C1 segment of cervical spinal cord (tissue), 14 donors: ENCODE measurements at places on chromosomes 5 and 9.

DNA sequence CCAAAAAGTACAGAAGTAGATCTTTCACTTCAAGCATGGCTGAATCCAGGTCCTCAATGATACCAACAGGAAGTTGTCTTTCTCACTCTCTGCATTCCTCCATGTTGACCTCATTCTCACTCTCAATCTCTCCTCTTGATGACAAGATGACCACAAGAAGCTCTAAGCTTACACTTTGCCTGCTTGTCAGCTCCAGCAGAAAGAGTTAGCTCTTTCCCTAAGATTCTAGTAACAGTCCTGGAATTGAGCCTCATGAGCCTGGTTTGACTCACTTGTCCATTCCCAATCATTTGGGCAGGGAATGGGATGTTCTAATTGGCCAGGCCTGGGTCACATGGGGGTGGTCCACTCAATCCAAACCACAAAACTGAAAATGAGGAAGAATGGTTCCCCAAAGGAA lies 3.3 kb upstream of the CLTA start:
- DNase-seq: no peak

DNA sequence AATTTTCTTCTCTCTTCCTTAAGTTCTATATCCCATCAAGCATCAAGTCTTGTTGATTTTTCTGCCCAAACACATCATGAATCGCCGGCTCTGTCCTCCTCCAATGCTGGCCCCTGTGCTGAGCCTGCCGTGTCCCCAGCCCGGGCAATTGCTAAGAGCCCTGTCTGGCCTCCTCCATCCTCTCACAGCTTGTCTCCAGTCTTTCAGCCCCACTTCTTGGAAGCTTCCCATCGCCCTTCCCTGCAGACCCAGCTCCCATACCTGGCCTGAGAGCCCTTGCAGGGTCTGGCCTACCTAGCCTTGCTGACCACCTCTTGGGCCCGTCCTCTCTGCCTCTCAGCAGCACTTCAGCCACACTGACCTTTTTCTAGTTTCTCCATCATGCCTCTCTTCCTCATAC lies 61.9 kb downstream of the COL15A1 start:
- DNase-seq: no peak

DNA sequence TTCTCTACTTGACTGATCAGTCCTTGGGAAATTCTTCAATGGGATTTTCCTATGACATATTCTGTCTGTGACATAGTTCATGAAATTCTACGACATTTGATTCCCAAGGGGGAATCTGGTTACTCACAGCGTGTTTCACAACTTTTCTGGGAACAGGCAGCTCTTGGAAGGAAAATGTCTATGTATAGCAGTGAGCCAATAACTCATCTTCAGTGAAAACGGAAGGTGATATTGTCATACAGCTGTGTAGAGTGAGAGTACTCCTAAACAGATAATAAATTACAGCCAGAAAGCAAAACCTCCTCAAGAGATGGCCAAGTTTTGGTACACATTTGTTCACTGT lies 91.4 kb downstream of the C9orf152 start:
- no peak for DNase-seq

DNA sequence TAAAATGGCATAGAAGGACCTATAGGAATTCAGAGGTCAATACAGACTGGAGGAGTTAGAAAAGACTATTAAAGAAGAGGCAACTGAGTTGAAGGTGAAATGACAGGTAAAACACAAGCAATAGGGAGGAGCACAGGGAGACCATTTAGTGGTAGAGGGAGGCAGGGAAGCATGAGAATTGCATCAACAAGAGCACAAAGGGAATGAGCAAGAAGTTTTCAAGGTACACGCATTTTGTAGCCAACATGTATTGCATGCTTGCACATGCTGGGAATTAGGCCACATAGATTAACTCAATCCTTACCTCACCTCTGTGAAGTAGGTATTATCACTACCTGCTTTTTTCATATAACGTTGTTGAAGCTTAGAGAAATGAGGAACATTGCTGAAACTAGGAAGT lies 42.3 kb downstream of the PLPP1 start:
- no peak for DNase-seq

GRCh38 chr5:61918611-61919010 lies 387.4 kb upstream of the KIF2A start:
- no peak for DNase-seq

- DNase-seq: no peak
Measured at GRCh38 chr5:43314724-43315123, 1.5 kb upstream of the HMGCS1 start.

- no peak for DNase-seq
Measured at GRCh38 chr5:164742025-164742424, 1236.6 kb downstream of the MAT2B start.

DNA sequence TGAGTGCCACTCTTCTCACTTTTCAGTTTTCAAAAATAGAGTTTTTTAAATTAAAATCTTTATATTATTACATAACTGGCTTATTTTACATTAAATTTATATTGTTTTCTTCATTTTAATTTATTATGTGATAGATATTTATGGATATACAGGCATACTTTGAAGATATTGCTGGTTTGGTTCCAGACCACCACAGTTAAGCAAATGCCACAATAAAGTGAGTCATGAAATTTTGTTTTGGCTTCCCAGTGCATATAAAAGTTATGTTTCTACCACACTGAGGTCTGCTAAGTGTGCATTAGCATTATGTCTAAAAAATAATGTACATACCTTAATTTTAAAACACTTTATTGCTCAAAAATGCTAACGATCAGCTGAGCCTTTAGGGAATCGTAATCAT lies 47.4 kb downstream of the NDUFS4 start:
- no peak for DNase-seq

GRCh38 chr5:87751824-87752223 lies 339.1 kb upstream of the CCNH start:
- peak; percentile 15 for DNase-seq

GRCh38 chr9:127183814-127184582 lies 61.6 kb upstream of the ANGPTL2 start:
- DNase-seq: peak; percentile 44

DNA sequence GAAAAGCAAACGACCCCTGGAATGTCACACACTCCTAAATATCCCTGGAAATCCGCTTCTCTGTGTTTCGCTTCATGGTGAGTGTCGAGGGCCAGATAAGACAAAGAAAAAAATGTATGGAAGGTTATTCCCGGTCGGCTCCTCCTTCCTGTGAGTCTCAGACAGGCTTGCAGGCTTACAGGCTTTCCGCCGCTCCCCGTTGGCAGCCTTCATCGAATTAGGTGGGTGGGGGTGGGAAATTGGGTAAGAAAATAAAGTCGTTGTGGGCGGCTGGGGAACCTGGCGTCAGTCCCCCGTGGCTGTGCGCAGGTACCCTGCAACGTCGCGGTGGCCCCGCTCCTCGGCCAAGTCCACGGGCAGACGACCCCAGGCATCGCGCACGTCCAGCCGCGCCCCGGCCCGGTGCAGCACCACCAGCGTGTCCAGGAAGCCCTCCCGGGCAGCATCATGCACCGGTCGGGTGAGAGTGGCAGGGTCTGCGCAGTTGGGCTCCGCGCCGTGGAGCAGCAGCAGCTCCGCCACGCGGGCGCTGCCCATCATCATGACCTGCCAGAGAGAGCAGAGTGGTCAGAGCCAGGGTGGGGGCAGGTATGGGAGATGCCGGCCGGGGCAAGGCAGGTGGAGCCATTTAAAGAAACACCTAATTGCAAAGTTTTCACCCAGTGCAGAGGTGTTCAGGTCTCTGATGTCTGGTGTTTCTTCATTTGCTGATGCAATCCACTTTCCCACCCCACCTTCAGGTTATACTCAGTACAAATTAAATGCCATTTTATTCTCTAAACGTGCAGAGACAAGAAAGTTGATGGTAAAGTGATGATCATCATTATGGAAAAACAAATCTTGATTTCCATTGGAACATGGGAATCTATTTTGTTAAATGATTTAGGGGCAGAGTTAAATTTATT lies 3.2 kb downstream of the CDKN2B start:
- no peak for DNase-seq

GRCh38 chr9:127974769-127975261 lies 6.0 kb downstream of the EEIG1 start:
- DNase-seq: no peak

- no peak for DNase-seq
Measured at GRCh38 chr5:177982072-177982727, 13.8 kb downstream of the PROP1 start.

GRCh38 chr9:135555203-135555602 lies 6.4 kb upstream of the PAEP start:
- no peak for DNase-seq

DNA sequence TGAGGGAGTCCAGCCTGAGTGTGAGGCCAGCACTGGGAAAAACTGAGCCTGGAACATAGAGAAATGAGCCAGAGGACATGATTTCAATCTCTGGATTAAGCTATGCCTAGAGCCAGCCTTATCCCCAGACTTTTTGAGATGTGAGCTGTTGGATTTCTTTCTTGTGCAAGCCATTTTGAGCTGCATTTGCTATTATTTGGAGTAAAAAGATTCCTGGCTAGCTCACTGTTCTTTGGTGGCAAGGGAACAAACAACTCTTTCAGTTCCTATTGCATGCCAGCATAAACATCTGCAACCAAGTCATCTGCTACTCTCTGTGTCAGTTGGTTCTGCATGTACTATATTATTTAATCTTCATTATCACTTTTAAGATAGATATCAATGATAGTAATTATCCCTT lies 70.1 kb upstream of the MAN2A1 start:
- DNase-seq: no peak

- no peak for DNase-seq
Measured at GRCh38 chr5:172109749-172110148, 78.3 kb downstream of the STK10 start.

DNA sequence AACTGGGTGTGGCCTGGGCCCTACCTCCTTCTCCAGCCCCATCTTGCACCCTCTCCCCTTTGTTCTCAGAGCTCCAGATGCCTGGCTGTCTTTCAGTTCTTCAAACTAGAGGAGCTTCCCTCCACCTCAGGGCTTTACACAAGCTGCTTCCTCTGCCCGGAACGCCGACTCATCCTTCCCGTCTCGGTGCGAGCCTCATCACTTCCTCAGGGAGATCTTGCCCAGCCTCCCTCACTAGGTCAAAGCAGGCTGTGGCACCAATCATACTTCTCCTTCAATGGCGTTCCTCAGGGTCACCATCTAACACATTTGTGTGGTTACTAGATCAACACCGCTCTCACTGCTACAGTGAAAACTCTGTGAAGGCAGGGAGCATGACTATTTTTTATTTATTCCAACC lies 56.2 kb upstream of the ZSWIM6 start:
- peak; percentile 57 for DNase-seq

DNA sequence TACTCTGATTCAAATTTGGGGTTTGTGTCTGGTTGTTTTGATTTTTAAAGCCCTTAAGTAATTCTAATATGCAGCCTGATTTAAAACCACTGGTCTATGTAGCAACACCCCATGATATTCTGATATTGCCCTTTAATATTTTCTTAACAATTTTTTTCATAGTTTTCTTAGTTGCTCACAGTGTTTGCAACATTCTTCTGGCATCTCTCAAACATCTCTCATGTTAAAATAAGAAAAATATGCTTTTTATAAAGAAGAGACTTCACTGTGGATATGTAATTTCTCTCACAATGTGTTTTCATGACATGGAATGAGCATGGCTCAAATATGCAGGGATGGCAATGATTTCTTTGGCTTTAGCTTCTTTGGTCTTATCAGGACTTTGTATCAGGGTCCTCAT lies 183.7 kb downstream of the TAF11L14 start:
- DNase-seq: no peak

GRCh38 chr5:90285581-90285980 lies 124.0 kb downstream of the CETN3 start:
- DNase-seq: no peak
